Endothelial cell of umbilical vein (primary cell): ENCODE measurements at places on chromosomes 3 and 15. TPM values are rescaled to one million over a fixed set of nuclear protein-coding genes. Genes with fewer than 3 reads are reported as not detected.

TTLL13 gene
- not detected in 2 replicates for total RNA-seq

PLS1 gene
- 1.3 and 2.9 TPM in 2 replicates for total RNA-seq

DRD3 gene
- total RNA-seq, result not detected in 2 replicates

SERPINI2 gene
- not detected in 2 replicates for total RNA-seq

LRRC34 gene
- total RNA-seq, result 2.4 and 2.5 TPM in 2 replicates

ZNF860 gene
- 0.73 and 1.0 TPM in 2 replicates for total RNA-seq

ATP10A gene
- total RNA-seq, result not detected in 2 replicates

VEPH1 gene
- 136 and 142 TPM in 2 replicates for total RNA-seq

ATOSA gene
- total RNA-seq, result 39.1 and 41.1 TPM in 2 replicates

SLCO2A1 gene
- total RNA-seq, result 1.4 and 2.7 TPM in 2 replicates

- DNase-seq, result no peak
Measured at GRCh38 chr3:156575641-156576040, 20.7 kb upstream of the SSR3 start.

DNA sequence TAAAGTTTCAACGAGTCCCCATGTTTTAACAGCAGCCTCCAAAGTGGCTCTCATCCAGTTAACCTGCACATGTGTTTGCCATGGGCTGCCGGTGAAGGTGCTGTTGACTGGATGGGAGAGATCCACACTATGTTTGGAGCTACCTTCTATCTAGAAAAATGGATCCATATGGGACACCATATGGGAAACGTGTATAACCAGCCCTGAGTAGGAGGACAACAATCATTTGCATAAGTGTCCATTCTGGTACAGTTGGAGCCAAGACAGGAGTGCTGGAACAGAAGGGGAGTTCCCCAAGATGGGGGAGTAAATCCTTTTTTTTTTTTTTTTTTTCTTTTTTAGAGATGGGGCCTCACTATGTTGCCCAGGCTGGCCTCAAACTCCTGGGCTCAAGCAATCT is 36.6 kb downstream of the MKRN2 start:
- DNase-seq, result no peak

- no peak for DNase-seq
Measured at GRCh38 chr15:28885128-28885629, 595 bp upstream of the APBA2 start.

DNA sequence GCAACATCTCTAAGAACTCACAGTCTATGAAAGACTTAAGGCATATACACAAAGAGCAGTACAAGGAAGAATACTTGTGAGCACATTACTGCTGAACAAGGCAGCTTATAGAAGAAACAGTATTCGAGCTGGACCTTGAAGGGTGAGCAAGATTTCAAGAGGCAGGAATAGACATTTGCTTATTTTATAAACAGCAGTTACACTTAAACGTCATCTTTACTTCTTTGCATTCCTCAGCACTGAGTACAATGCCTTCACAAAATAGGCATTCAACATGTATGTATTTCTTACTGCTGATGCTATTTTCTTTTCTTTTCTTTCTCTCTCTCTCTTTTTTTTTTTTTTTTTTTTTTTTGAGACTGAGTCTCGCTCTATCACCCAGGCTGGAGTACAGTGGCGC is 205.8 kb downstream of the ZIC4 start:
- DNase-seq, result no peak

- no peak for DNase-seq
Measured at GRCh38 chr15:60134609-60135008, 130.5 kb downstream of the FOXB1 start.

GRCh38 chr3:134034005-134034785 is 4.5 kb upstream of the SLCO2A1 start:
- no peak for DNase-seq

- DNase-seq, result no peak
Measured at GRCh38 chr3:88584451-88584850, 434.7 kb downstream of the C3orf38 start.

DNA sequence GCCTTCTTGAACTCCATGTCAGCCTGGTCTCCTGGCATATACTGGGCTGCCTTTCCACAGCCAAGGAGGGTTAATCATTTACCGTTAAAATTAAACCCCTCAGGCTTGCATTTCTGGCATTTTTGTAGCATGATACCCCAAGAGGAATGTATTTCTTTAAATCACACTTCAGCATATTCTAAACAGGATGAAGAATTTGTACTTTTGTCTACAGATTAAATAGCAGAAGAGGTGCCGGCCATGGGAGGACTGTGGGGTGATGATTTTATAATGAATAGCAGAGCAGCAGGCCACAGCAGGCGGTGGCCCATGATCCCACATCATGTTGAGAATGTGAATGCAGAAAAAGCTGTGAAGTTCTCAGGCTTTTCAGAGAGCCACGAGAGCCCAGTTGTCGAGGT is 90.2 kb downstream of the ARNT2 start:
- no peak for DNase-seq

- DNase-seq, result no peak
Measured at GRCh38 chr3:102614021-102614569, 179.3 kb downstream of the ZPLD1 start.

DNA sequence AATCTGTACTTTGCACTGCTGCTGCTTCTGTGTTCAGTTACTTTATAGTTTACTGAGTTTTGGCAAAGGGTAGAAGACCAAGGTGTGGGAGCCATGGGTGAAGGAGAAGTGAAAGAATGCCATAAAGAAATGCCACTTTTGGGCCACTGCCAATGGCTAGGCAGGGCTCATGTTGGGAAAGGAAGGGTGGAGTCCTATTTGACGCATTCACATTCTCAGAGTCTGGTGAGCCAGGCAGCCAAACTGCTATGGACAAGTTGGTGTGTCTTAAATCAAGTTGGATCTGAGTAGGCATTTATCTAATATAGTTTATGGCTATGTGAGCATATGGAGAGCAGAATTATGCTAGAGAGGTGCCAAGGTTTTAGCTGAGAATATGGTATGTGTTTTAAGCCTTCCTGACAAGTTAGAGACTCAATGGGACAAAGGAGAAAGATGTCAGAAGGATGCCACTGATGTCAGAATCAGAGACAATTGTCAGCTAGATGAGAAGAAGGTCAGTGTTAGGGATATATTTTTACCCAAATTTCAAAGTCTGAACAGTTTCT is 296.1 kb downstream of the AGBL1 start:
- no peak for DNase-seq

DNA sequence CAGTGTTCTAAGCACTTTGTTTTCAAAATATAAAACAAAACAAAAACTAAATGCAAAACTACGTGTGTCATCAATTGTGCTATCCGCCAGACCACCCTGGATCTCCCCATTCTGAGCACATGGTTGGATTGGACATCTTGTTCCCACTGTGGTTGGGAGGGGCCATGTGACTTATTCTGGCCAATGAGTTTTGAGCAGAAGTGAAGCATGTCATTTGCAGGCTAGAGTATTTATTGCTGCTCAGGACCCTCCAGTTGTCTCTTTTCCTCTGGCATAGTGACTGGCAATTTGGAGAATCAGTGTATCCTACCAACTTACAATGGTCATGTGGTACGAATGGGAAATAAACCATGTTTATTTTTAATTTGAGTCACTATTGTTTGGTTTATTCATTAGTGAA is 70.2 kb upstream of the ST8SIA2 start:
- DNase-seq, result no peak

- peak; percentile 95 for DNase-seq
Measured at GRCh38 chr3:149180057-149180573, 41.5 kb downstream of the CP start.

DNA sequence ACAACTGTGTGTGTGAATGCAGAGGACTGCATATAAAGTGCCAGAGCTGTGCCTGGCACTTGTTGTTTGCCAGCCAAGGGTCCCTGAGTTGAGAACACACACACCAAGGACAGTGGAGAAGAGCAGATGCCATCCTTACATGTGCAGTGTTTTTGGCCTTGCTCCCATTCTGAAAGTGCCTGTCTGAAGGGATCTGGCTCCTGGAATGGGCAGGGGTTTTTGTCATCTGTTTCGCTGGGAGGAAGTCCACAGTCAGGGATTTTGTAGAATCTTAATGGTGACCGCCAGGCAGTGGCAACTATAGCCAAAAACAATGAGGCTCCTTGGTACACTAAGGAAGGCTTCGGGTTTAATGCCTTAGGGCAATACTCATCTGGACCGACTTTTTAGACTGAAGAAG is 63.7 kb downstream of the DUT start:
- no peak for DNase-seq
